ENCODE measurements at places on chromosomes 2 and 18.
A peak's percentile ranks its signal among the peaks of the same experiment; 100 is the strongest.

DNA sequence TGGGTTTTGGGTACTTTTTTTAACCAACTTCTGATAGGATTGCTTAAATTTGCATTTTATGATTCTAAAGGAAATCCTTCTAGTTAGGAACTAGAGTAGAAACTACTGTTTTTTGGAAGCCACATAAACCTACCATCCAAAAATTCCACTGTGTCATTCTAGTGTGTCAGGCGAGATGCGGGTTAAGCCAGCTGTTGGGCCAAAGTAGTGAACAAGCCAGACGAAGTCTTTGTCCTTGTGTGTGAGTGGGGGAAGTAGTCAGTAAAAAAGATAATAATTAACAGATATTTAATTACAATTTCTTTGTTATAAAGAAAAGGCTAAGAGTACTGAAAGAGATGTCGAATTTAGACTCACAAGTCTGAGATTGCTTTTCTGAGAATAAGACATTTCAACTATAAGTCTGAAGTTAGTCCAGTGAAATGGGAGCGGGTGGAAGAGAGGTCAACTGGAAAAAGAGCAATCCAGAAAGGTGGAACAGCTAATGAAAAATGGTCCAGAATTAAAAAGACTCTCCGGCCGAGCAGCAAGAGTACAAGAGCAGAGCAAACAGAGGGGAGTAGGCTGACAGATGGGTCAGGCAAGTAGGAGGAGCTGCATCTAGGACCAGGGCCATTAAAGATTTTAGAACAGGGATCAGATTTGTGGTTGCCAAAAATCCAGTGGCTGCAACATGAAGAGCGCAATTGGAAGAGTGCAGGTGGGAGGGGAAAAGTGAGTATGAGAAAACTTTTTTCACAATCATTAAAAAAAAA is 1.5 kb downstream of the EPB41L5 start:
- DNase-seq = no peak

GRCh38 chr2:218217360-218218267 is 625 bp downstream of the ARPC2 start:
- peak; percentile 50 for DNase-seq

DNA sequence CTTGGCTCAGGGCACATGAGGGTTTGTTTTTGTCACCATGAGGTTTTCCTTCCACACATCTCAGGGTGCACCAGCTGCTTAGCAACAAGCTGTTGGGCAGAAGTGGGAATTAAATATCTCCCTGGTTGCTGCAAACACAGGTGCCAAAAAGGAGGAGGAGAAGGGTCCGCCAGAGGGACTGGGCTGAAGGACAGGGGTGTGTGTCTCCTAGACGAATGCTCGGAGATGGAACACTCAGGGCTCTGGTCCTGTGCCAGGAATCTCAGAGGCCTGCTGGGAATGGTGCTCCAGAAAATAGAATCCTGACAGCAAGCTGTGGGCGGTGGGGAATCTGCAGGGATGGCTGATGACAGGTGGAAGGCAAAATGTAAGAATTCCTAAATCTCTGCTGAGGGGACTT is 94.5 kb downstream of the VSNL1 start:
- DNase-seq = no peak

DNA sequence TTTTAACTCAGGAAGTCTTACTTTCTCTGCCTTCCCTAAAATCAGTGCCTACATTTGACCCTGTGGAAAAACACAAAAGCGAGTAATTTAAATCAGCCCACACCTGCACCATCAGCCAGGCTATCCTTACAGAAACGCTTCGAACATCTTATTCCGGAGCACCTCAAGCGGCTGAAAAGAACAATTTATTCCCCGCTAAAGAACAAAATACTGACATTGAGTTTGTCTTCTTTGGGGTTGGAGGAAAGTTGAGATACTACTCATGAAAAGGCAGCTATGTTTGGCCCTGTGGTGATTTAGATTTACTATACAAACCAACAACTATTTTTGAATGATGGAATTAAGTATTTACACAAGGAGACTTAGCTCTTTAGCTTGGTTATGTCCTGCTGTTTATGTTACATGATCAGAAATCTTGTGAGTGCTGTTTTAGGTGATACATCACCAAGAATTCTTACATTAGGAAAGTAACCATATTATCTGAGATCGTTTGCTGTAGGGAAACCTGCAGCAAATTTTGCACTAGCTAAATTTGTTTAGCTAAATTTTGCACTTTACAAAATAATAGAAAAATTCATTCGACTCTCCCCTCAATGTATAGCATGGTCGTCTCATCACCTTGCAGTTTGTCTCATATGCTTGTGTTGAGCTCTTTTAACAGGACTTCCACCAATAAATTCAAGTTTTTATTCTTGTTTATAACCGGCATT is 158.8 kb upstream of the SIX2 start:
- no peak for DNase-seq

- no peak for DNase-seq
Measured at GRCh38 chr18:68402784-68403183, 312.1 kb downstream of the TMX3 start.

DNA sequence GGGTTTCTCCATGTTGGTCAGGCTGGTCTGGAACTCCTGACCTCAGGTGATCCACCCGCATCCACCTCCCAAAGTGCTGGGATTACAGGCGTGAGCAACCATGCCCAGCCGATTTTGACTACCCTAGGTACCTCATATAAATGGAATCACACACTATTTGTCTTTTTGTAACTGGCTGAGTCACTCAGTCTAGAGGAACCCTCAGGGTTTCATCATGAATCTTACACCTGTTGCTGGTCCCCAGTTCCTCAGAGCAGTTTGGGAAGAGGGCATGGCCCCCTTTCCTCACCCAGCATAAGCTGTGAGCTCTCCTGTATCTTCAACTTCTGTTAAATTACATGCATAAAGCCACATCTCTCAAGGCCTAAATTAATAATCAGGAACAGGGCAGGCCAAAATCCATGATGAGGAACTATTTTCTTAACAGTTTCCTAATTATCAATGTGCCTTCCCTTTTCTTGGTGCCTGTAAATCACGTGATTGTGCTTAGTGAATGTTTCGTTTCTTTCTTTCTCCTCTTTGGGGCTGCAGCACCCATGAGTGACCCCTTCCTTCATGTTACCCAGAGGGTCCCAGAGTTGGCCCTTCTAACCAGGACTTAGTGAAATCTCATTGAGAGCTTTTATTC is 20.9 kb downstream of the DYSF start:
- DNase-seq = no peak

DNA sequence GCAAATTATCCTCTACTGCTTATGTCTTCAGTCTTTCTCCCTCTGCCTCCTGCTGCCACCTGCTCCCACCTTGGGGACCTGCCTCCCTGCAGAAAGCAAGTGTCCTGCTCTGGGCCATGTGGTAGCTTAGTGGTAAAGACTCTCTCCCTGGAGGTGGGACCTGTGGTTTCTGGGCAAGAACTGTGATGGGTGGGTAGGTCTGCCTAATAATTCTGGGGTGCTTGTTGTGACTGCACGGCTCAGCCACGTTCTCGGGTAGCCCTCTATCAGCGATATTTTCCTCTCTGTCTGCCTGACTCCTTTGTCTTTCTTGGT is 16.4 kb upstream of the CD28 start:
- DNase-seq = no peak

DNA sequence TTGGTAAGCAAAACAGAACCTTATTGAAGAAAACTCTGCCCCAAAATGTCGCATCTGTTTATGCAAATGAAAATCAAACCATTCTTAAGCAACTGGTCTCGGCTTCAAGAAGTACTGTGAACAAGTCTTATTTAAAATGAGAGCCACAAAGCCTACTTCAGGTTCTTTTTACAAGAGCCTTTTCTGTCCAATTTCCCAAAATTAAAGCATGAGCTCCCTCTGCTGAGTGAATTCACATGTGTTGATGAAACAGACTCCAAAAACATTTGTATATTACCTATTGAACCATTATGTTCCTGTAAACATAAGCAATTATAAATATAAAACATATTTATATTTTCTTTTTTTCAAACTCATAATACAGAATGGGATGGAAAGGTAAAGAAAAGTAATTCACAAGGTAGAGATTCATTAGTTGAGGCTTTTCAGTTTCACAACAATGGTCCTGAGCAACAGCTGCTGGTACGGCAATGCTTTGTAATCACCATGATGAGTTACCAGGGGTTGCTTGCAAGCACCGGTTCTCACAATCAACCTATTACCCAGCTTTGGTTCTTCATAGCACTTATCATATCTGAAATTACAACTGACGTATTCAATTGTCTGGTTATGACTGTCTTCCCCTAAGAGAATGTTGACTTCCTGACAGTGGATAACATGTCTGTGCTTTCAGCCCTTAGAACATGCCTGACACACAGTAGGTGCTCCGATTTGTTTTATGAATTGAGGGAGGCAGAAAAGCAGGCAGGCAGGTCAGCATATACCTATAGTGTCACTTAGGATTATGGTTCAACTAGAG is 108.4 kb upstream of the BZW1 start:
- DNase-seq = peak; percentile 13

DNA sequence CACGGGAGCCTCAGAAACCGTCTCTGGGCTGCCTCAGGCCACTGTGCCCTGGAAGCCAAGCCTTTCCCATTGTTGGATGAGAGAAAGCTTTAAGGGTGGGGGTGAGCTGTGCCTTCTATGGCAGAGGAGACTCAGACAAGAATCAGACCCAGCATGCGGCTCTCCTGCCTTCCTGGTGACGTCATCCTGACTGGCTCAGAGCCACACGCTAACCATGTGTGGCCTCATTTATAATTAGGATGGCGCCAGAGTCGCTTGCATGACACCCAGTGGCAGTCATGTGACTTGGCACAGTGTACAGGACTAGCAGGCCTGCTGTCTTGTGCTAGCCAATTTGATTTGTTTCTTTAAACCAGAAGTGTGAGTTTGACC is 99.1 kb downstream of the SH3BP4 start:
- no peak for DNase-seq

DNA sequence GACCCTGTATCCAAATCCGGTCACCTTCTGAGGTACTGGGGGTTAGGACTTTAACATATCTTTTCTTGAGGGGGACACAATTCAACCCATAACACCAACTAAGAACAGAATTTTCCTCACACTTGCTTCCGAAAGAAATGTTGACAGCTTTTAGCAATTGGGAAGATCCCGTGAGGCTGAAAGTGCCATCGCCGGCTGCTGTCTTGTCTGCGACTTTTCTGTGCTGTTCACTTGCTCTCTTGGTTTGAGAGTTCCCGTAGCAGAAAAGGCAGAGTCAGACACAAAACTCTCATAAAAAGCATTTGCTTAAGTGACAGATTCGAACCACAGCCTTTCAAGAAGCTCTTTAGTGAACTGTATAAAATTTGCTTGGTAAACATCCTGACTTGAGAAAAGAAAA is 253.4 kb downstream of the ARHGAP15 start:
- no peak for DNase-seq

GRCh38 chr18:10300739-10301138 is 153.7 kb upstream of the APCDD1 start:
- no peak for DNase-seq

- DNase-seq = no peak
Measured at GRCh38 chr2:11541693-11542274, 7.9 kb downstream of the GREB1 start.

DNA sequence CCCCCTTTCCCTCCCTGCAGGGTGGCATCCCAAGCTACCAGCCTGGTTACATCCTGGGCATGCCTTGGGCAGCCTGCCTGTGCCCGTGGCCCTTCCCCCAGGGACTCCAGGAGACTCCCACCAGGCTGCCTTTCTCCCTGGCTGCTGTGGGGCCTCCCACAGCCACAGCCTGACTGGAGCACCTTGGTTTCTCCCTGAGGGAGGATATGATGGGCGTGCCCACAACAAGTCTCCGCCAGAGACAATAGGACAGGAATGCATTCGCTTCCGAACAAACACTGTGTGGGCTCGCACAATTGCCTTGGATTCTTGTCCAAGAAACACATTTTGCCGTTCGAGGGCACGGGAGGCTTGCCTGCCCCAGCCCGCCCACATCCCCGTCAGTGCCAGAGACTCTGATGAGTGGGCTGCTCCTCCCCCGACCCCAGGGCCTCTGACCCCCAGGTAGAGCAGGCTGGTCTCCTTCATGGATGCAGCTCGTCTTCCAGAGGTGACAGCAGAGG is 102.1 kb downstream of the SMAD7 start:
- DNase-seq = no peak

- DNase-seq = peak; percentile 7
Measured at GRCh38 chr18:56532176-56532840, 106.1 kb downstream of the TXNL1 start.

DNA sequence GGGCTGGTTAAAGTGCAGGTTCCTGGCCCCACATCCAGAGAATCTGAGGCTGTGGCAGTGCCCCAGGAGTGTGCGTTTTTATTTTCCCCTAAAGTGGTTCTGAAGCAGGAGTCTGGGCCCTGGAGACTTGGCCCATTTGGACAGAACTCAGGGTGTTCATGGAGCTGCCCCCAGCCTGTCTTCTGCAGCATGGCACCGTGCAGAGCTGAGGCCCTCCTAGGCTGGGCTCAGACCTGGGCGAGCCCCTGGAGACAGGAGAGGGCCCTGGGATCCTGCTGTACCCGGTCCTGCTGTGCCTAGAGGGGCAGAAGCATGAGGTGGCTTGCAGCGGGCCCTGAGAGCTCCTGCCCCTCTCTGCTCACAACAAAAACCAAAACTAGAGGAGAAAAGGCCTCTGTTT is 58.8 kb upstream of the B3GNT7 start:
- no peak for DNase-seq

- no peak for DNase-seq
Measured at GRCh38 chr2:240481720-240482119, 46.3 kb downstream of the GPC1 start.

DNA sequence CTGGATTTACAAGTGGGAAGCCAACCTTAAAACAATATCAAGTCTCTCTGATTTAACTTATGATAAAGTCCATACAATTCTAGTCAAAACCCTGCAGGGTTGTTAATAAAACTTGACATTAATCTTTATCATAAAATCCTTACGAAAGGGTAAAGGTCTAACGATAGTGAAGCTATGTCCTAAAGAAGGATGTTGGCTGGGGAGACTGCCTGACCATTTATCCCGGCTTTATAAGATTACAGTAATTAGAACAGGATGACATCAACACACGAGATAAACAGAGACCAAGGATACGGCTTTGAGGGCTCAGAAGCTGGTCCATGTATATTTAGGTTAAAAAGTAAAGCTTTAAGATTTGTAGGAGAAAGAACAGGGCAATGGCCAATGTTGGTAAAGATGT is 189.0 kb upstream of the COPS8 start:
- no peak for DNase-seq

DNA sequence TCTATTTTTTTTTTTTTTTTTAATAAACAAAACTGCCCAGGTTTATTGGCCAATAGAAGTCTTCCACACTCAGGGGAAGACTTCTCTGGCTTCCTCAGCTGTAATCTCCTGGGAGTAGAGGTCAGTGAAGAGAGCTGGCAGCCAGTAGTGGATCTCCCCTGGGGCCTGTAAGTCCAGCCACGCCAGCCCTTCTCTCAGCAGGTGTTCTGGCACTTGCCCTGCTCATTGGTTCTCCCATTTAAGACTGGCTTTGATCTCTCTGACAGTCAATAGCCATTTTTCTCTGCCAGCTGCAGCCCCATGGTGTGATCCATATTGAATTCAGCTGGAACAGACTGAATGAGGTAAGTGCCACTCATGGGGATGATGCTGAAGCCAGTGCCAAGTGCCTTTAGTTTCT is 170.6 kb upstream of the SPHKAP start:
- no peak for DNase-seq

Measured in stimulated activated CD4-positive, alpha-beta T cell treated with anti-CD3 and anti-CD28 coated beads, Interleukin-12 subunit alpha, Interleukin-12 subunit beta, amount 100 ng/mL, for 48 hours (primary cell).